Foreskin keratinocyte (primary cell): ENCODE measurements at places on chromosomes 12 and 14. TPM values are rescaled to one million over a fixed set of nuclear protein-coding genes. Genes with fewer than 3 reads are reported as not detected.

- no peak for DNase-seq
Observed at GRCh38 chr12:88202500-88202899, 60.4 kb downstream of the TMTC3 start.

GRCh38 chr12:7693793-7694192 lies 1.8 kb downstream of the GDF3 start:
- DNase-seq: no peak

DNA sequence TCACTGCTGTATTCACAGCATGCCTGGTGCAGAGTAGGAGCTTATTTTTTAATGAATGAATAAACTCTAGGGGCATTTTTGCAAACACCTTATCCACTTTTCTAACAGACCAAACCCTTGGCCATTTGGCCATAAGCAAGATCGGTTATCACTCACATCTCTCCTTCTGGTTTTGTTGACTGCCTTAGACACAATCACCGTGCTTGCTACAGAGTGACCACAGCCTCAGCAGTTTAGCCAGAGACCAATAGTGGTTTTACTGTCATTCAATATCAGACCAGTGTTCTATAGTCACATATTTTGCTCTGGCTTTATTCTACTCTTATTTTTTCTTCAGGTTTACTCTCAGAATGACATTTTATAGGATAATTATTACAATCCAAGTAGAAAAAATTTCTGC lies 2.2 kb downstream of the KLRB1 start:
- DNase-seq: no peak

GRCh38 chr12:48956279-48957140 lies 777 bp downstream of the ARF3 start:
- peak; percentile 92 for DNase-seq

The OR4Q3 gene
- polyA plus RNA-seq: not detected in 2 replicates

GRCh38 chr12:59904874-59905521 lies 309.2 kb downstream of the SLC16A7 start:
- no peak for DNase-seq

- no peak for DNase-seq
Observed at GRCh38 chr14:75563931-75564330, 14.5 kb upstream of the FLVCR2 start.

- no peak for DNase-seq
Observed at GRCh38 chr14:104437703-104438102, 141.9 kb upstream of the C14orf180 start.

The RFLNA gene
- polyA plus RNA-seq: 4.3 and 44.3 TPM in 2 replicates

- DNase-seq: no peak
Observed at GRCh38 chr12:56029666-56030293, 8.9 kb downstream of the IKZF4 start.

DNA sequence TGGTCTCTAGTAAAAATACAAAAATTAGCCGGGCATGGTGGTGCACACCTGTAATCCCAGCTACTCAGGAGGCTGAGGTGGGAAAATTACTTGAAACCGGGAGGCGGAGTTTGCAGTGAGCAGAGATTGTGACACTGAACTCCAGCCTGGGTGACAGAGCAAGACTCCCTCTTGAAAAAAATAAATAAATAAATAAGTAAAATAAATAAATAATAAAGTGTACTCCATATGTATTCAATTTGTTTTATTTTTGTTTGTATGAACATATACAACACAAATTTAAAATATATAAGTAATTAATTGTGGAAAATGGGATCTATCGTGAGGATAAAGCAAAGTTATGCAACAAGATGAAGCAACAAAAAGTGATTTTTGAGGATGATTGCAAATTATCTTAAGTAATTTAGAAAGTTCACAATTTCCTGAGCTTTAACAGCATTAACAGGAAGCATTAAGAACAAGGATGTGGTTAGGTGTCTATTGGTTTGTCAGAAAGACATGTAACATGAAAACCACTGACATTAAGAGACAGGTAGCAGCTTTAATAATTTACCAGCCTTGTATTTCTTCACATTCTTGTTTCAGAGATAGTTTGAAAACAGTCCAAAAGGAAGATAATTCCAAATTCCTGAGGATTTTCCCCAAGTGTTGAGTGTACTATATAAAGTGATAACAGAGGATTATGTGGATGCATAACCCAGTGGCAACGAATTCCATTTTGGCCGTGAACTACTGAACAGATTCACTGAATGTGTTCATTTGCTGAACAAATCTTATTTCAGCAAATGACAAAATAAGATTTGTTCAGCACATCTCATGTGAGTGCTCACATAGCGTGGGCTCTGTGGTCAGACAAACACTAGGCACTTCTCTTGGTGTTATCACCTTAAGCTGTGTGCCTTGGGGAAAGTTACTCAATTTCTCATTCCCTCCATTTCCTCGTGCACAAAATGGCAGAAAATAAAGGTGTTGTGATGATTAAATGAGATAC lies 68.6 kb upstream of the RESF1 start:
- no peak for DNase-seq
